WERI-Rb-1 (cell line): ENCODE measurements at places on chromosomes 3 and 15.

GRCh38 chr3:31543375-31543774, 10.7 kb downstream of the STT3B start:
- DNase-seq, result no peak

- no peak for DNase-seq
Measured at GRCh38 chr15:89095073-89095472, 6.8 kb downstream of the ABHD2 start.

- no peak for DNase-seq
Measured at GRCh38 chr3:171313702-171314101, 146.5 kb downstream of the TNIK start.

DNA sequence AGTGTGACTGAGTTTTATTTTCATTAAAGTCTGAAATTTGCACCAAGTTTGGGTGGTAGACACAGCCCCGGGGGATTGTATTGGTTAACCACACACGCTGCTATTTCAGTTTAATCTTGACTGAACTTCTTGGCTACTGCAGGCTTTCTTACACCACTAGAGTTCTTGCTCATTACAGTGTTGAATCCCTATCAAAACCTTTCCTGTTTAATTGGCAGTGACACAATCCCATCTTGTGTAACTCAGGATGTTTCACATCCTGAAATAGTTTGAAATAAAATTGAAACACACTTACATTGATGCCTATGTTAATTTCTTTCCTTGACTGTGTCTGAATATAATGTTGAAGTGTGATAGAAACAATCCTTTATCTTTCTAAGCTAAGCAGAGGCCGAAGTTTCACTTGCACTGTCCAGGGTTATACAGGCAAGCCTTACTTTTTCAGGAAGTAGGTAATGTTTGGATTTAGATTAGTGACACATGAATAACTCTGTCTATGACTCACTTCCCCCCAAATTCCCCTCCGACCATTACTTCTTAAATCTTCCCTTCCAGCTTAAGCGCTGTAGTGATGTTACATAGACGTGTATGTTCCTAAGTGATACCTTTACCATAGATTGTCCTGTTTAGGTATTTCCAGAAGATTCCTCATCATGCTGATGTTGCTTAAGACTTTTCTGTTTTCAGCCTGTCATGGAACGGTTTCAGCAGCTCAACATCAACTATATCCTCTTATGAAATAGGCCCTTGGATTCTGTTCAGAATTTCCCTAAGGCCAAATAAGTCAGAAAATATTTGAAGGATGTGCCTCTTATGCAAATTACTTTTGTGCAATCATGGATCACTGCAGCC, 16.8 kb downstream of the ATG7 start:
- no peak for DNase-seq

- DNase-seq, result no peak
Measured at GRCh38 chr15:30933293-30933692, 29.6 kb downstream of the FAN1 start.

- DNase-seq, result no peak
Measured at GRCh38 chr15:74294010-74294409, 57.9 kb downstream of the CCDC33 start.

DNA sequence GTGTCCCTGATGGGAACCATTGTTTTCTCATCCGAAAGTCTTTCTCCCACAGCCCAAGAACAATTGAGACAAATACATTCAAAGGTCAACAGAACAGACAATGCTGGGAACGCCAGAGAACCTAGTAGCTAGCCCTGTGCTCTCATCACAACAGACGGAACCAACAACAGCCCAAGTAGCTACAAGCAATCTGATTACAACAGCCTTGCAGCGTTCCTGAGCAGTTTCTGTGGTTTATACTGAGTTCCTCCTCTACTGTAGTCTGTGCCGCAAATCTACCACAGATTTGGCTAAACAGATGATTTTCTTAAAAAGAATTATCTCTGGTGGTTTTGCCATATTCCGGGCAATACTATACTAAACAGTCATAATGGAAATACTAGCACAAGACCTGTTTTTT, 435.6 kb downstream of the MECOM start:
- DNase-seq, result no peak

GRCh38 chr15:66947471-66947870, 117.9 kb upstream of the SMAD3 start:
- no peak for DNase-seq

DNA sequence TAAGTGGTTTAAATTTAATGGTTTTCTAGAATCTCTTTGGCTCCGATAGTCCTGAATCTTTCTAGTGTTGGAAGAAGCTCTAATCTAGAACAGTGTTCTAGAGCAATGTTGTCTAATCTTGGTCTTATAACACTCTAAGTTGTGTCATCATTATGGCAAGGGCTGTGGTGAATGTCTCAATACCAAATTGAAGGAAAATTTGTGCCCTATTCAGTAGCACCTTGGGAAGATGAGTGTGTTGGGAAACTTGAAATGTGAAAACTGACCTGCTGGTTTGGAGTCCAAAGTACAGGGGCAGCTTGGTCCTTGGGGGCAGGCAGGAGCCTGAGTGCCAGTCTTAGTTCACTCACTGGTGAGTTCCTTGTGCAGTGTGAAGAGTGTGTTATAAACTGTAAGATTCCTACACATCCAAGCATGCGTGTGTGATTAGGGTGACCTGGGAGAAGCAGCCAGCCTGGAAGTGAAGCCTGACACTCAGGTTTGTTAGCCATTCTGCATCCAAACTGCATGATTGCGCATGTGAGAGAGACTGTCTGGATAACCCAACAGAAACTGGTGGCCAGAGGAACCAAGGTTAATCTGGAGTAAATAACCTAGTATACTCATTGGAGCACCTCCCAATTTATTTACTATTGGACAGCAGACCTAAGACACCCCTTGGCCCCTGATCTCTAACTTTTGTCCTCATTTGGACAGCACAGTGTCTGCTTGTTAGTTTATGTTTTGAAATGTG, 14.6 kb downstream of the ZNF592 start:
- DNase-seq, result no peak

GRCh38 chr3:65778968-65779367, 259.8 kb downstream of the MAGI1 start:
- DNase-seq, result no peak

DNA sequence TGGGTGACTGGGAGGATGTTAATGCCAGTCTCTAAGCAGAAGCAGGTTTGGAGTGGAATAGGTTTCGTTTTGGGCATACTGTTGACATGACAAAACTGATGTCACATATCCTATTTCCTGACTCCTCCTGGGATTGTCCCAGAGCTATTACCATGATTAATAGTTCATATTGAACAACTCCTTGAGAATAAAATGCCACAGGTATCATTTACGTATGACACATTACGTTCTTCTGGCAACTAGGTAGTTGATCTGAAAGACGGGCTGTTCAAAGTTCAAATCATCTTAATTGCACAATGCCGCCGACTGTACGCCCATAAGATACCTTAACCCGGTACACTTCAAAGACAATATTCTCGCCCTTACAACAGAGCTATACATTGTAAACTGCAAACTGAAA, 1.4 kb upstream of the RAB5A start:
- DNase-seq, result no peak

GRCh38 chr3:26406636-26407035, 215.9 kb upstream of the LRRC3B start:
- no peak for DNase-seq

- DNase-seq, result no peak
Measured at GRCh38 chr3:28139967-28140634, 101.3 kb upstream of the CMC1 start.
